ENCODE measurements at places on chromosomes 7 and 10. TPM values are rescaled to one million over a fixed set of nuclear protein-coding genes. Genes with fewer than 3 reads are reported as not detected.

TET1 gene
- total RNA-seq, result 6.1 TPM

GIMAP2 gene
- total RNA-seq, result 9.1 TPM

ANKRD61 gene
- total RNA-seq, result 0.20 TPM

OPALIN gene
- not detected for total RNA-seq

FGFR2 gene
- 0.60 TPM for total RNA-seq

FRA10AC1 gene
- 4.9 TPM for total RNA-seq

HSPA12A gene
- 3.1 TPM for total RNA-seq

COA1 gene
- 245 TPM for total RNA-seq

OR6V1 gene
- not detected for total RNA-seq

DNA sequence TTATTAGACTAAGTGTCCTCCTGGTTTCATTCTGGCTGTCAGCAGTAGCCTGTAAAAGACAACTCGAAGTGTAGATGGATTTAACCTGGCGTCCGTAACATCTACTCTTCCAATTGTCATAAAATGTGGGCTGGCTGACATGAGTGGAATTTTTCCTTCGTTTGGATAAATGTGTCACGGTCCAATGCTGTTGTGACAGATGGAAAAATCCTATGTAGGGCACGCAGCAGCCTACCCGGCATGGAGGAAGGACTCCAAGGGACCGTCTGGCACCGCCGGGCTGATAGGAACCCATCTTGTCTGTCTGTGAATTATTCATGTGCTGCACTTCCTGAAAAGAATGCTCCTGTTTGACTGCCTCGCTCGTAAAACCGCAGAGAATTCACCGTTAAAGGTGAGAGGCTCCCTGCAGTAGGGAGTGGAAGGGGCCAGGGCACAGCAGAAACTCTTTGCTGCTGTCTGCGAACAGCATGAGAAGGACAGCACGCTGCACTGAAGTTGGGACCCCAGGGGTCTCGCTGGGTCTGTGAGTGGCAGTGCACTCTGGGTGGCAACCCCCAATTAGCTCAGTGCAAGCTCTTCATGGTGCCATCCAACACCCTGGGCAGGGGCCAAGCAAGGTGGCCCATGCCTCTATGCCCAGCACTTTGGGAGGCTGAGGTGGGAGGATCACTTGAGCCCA lies 1.6 kb upstream of the ORAI2 start:
- DNase-seq, result no peak

DNA sequence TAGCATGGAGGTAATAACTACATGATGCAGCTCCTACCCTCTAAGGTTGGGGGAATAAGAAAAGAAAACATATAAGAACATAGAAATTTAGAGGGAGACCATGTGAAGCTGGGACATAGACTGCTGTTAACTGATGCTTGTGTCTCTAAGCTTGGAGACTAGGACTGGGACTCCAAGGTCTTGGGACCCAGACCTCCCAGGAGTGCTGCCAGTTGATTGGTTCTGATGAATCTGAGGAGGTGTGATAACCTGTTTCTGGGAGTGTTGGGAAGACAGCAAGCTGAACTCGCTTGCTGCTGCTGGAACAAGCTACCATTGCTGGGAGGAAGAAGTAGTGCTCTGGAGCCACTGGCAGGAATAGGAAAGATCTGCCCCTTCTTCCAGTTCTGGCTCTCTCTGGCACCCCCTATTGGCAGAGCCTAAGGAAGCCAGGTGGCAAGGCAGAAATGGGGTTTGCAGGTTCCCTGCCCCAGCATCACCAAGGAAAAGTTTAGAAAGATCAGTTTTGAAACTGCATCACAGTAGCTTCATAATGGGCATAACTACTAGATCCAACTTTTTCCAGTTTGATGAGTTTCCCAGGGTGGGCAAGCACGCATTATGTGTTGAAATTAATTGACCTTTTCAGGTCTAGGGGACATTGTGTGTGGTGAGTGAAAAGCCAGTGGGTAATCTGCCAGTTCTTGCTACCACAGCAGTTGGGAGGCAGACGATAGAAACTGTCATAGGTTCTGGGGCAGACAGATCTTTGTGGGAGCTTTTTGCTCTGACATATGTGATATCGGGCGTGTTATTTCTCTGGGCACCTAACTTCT lies 140.7 kb downstream of the SND1 start:
- DNase-seq, result peak; percentile 16

DNA sequence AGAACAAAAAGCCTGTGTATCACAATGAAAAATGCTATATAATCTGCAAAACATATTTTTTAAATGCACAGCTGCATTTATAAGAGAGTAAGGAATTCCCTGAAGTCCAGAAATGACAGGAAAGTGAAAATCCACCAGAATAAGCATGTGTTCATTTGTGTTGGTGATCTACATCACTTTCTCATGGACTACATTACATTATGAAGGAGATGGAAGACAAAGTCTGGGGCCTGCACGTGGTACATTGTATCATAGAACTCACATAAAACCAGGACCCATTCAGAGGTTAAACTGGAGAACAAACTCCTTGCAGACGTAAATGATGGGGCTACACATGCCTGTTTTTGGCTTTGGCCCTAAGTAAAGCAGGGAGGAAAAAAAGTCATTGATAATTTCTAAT lies 16.4 kb downstream of the IFIT3 start:
- no peak for DNase-seq

GRCh38 chr7:101784292-101785127 lies 32.9 kb upstream of the CUX1 start:
- DNase-seq, result no peak

DNA sequence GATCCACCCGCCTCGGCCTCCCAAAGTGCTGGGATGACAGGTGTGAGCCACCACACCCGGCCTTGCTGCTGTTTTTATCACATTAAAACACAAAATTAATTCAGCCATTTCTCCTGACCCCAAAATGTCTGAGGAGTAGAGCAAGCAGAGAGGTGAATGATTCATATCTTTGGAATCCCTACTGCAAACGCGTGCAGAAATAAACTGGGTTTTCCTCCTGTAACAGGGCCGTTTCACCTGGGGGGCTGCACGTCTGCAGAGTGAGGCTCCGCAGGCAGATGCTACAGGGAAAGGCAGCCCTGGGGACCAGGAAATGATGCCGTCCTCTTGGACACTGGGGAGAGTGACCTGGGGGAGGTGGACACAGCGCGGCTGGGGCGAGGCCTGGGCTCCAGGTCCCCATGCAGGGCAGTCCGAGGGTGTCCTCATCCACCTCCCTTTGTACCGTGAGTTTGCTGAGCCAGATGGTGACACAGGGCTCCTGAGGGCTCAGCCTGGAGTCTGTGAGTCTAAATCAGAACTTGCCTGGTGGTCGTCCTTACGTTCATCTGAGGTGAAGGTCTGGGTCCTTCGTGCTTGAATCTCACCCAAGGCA lies 41.9 kb downstream of the PDGFA start:
- no peak for DNase-seq

DNA sequence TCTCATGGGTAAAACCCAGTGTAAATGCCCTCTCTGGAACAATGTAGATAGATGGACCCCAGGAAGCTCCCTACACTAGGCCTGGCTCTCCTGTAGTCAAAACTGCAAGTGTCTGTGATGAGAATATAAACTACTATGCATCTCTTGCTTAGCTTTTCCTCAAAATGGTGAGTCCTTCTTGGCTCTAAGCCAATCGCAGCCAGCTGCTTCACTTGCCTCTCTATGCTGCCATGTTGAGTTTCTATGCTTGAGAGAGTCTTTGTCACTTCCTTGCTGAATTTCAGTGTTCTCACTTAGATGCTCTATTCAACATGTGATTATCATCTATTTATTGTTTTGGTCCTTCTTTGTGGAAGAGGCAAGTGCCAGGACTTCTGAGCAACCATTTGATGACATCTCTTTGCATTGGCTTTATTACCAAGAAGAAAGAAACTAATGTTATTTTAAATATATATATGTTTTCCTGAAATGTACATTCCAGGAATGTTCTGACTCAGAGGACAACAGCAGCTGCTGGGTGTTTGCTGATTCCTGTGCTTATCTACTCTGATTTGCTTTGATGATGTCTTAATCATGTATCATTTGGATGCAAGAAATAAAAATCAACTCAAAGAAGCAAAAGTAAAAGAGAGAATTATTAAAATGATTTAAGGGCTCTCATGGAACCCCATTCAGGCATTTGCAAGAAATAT lies 16.6 kb downstream of the TAS2R40 start:
- DNase-seq, result no peak

DNA sequence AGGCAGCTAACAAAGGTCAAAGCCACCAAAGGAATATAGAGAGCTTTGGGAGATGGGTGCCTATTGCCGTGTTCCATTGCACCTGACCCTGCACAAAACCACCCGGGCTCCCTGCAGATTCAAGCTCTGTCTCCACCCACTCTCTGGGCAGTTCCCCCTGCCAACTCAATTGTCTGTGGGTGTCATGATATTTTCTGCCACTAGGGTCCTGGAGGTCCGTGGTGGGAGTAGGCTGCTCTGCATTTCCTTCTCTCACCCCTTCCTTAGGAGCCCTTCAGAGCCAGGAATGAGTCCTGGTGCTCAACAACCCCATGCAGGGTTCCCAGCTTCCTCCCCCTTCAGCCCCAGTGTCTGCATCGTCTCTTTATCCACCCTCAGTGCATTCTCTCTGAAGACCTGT lies 34.1 kb downstream of the PNLIPRP2 start:
- no peak for DNase-seq

- DNase-seq, result no peak
These were observed 226.6 kb upstream of the BMPER start for GRCh38 chr7:33678569-33679335.

- peak; percentile 74 for DNase-seq
These were observed 219.6 kb downstream of the PTEN start for GRCh38 chr10:88082806-88083596.

GRCh38 chr7:22849172-22849571 lies 26.5 kb upstream of the TOMM7 start:
- peak; percentile 79 for DNase-seq

- DNase-seq, result no peak
These were observed 397.2 kb downstream of the EXOC4 start for GRCh38 chr7:133650069-133650468.

- no peak for DNase-seq
These were observed 14.3 kb downstream of the SFRP5 start for GRCh38 chr10:97757471-97757870.

GRCh38 chr10:4127518-4128315 lies 342.7 kb upstream of the KLF6 start:
- no peak for DNase-seq

DNA sequence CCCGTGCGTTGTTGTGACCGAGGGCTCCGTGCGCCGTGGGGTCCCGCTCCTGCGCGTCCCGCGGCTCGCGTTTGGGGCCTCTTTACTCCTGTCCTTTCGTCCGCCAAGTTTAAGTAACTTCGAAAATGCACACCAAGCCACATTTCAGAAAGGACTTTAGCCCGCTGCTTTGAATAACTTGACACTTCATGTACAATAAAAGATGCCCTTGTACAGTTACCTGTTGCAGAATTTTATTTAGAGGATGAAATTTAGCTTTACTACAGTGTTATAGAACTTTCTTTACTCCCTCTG lies 459 bp downstream of the SUGCT start:
- peak; percentile 43 for DNase-seq

- no peak for DNase-seq
These were observed 170.9 kb downstream of the USP6NL start for GRCh38 chr10:11440250-11441150.
